Ovary (tissue), 10 donors: ENCODE measurements at places on chromosomes 4 and X. TPM values are rescaled to one million over a fixed set of nuclear protein-coding genes. Genes with fewer than 3 reads are reported as not detected.

DNA sequence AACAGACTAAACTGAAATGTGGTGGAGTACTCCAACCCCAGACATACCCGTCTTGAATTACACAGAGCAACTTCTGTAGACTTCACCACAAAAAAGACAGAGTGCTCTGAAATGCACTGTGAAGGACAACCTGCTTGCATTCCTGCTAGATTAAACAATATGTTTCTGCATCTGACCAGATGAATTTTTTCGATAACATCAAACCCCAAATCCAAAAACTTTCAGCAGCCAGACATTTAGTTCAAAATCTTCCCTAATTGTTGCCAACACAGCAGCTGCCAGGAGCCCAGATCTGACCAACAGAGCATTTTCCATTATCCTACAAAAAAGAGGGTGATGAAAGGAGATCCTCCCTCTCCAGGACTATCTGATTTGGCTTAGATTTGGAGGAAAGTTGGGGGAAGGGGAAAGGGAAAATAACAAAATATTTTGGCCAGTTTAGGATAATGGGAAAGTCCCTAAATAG lies 356.5 kb downstream of the PDGFC start:
- DNase-seq: no peak
- H3K36me3 ChIP-seq: no peaks in the 10 kb centered on the region
- H3K4me1 ChIP-seq: peaks cover 2% of the 10 kb centered on the region
- no peaks in the 10 kb centered on the region for H3K27me3 ChIP-seq
- no peak overlapping the region for H3K27ac ChIP-seq

DNA sequence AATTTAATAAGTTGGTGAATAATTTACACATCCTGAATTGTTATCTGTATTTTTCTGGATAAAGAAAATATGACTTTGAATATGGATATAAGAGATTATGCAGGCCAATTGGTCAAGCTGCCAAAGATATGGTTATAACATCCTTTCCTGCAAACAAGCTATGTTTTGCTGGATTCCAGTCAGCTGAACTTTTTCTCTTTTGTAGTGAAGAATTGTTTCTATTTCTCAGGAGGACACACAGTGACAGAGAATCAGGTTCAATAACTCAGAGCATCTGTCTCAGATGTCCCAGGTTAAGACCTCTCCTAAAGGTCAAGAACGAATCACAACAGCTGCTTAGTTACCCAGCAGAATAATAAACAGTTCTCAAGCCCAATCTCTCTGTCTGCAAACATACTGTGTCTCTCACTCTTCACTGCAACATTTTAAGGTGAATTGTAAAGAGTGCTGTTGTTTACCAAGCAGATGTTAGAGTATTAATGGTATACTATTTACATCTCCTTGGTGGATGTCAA lies 189.5 kb upstream of the ANKRD50 start:
- H3K27me3 ChIP-seq: no peaks in the 10 kb centered on the region
- no peak for DNase-seq
- peaks cover 2% of the 10 kb centered on the region for H3K4me1 ChIP-seq
- H3K4me3 ChIP-seq: no peak overlapping the region
- H3K36me3 ChIP-seq: no peaks in the 10 kb centered on the region
- no peak overlapping the region for H3K27ac ChIP-seq

DNA sequence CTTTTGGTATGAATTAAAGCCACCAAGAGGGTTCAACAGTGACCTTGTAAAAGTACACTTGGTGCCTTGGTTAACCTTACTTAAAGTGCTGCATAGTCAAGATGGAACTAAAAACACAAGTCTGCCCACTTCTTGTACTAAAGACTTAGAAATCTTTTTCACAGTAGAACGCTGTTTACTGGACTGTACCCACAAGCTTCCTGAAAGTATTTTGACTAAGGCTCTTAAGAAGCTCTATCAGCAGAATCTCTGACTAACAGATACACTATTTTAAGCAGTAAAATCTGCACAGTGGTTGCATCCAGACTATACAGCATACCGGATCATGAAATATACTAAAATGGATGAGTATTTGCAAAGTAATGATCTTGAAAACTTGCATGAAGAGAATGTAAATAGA lies 7.2 kb downstream of the RAB28 start:
- DNase-seq: no peak
- no peaks in the 10 kb centered on the region for H3K36me3 ChIP-seq
- H3K4me3 ChIP-seq: no peak overlapping the region
- no peaks in the 10 kb centered on the region for H3K27me3 ChIP-seq

DNA sequence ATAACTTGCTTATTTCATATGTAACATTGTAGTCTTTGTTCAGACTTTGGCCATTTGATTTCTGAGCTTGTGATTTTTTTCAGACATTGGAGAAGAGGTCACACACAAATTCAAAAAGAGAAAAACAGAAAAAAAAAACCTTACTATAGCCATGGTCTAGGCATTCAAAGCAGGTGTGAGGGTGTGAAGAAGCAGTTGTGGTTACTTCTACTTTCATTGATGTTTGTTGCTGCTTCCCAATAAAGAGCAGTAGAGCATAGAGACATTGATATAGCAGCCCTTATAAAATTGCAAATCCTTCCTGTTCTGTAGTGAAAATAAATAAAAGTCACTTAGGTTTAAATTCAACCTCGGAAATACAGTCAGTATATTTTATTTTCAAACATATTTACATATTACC lies 671.6 kb downstream of the GRXCR1 start:
- no peak overlapping the region for H3K27ac ChIP-seq
- H3K27me3 ChIP-seq: no peaks in the 10 kb centered on the region
- no peak for DNase-seq
- no peak overlapping the region for H3K4me3 ChIP-seq
- H3K36me3 ChIP-seq: no peaks in the 10 kb centered on the region

PGK1 gene
- 131 TPM for total RNA-seq
